ENCODE measurements at places on chromosomes 6 and 20.

DNA sequence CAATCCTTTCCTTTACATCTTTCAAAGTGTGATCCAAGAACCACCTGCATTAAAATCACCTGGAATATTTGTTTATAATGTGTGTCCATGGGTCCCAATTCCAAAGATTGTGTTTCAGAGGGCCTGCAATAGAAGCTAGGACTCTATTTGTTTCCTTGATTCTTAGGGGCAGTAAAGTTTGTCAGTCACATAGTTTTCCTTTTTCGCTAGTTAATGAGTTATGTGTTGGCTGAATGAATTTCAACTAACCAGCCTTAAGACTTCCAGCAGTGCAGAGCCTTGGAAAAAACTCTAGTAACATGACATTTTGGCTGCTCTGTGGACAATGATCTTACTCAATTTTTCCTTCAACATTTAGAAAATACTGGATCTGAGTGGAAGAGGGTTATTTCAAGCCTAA lies 11.3 kb downstream of the FAM217A start:
- no peak for DNase-seq

GRCh38 chr20:10388597-10388996 lies 45.4 kb downstream of the MKKS start:
- no peak for DNase-seq

DNA sequence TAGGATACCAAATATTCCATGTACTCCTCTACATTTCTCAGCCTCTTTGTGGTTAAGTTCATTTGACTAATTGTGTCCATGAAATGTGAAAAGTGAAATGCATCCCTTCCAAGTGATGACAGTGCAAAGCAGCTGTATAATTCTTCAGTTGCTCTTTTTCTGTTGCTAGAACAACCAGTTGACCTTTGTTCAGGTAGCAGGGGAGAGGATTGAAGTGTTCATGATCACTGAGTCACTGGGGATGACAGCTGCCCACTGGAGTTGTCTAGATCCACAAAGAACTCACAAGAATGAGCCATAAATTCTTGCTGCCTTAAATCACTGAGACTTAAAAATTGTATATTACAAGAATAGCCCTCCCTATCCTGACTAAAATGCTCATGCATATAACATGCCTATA lies 254.6 kb downstream of the EPHA7 start:
- no peak for DNase-seq

GRCh38 chr6:35195120-35195780 lies 18.5 kb upstream of the SCUBE3 start:
- DNase-seq = no peak

- DNase-seq = peak; percentile 68
These were observed 80.2 kb downstream of the LRFN2 start for GRCh38 chr6:40506954-40507353.

- peak; percentile 99 for DNase-seq
These were observed 4.2 kb upstream of the ZBTB46 start for GRCh38 chr20:63835021-63835858.

DNA sequence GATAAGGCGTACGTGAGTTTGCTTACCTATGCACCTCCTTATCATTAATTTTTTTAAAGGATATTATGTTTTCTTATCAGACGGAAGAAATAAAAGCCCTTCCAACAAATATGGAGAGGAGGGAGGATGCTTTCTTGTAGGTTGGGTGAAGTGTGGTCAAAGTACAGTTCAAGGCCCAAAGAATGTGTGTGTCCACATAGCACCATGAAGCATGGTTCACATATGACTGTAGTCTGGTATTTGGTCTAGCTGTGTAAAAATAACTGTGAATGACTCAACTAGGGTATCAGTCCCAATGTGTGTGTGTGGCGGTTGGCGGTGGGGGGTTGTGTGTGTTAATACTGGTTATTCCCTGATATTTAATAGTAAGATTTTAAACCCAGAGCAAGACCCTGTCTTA lies 212.7 kb downstream of the TMEM242 start:
- peak; percentile 48 for DNase-seq

GRCh38 chr6:7165002-7165889 lies 57.5 kb downstream of the RREB1 start:
- no peak for DNase-seq
